ENCODE measurements at places on chromosomes 1 and 21.

- DNase-seq = no peak
Observed at GRCh38 chr21:37644636-37645035, 271.6 kb downstream of the KCNJ6 start.

GRCh38 chr1:192559115-192560006, 16.2 kb upstream of the RGS1 start:
- DNase-seq = no peak

DNA sequence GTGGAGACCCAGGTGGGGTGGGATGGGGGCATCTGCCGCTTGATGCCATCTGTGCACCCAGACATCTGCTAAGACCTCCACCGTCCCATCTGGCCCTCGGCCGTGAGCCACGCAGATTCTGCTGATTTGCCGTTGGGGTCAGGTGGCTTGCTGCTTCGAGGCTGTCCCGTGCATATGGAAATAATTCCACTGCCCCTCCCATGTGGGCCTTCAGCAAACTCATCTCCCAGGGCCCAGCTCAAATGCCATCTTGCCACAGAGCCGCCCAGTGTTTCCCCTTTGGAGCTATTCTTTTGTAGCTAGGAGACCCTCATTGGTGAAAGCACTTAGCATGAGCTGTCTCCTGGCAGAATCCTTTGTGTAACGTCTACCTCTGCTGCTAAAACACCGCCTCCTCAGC, 99.8 kb downstream of the KAZN start:
- no peak for DNase-seq

GRCh38 chr1:18485227-18485626, 4.5 kb downstream of the KLHDC7A start:
- DNase-seq = no peak

DNA sequence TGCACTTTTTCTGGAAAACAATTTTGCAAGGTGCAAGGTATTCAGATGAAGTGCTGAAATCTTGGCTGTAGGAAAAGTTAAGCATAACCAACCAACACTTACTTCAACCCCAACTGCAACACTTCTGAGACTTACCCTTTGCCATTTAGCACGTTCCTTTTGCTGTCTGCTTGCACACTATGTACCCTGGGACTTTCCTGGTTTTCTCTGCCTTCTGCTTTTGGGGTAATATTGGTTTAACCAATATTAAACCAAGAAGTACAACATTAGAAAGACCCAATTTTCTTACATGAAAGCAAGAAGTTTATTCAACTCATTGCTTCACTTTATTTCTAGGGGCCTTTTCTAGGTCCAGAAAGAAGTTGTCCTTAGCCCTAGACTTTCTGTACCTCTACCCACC, 193.0 kb downstream of the HLX start:
- no peak for DNase-seq

DNA sequence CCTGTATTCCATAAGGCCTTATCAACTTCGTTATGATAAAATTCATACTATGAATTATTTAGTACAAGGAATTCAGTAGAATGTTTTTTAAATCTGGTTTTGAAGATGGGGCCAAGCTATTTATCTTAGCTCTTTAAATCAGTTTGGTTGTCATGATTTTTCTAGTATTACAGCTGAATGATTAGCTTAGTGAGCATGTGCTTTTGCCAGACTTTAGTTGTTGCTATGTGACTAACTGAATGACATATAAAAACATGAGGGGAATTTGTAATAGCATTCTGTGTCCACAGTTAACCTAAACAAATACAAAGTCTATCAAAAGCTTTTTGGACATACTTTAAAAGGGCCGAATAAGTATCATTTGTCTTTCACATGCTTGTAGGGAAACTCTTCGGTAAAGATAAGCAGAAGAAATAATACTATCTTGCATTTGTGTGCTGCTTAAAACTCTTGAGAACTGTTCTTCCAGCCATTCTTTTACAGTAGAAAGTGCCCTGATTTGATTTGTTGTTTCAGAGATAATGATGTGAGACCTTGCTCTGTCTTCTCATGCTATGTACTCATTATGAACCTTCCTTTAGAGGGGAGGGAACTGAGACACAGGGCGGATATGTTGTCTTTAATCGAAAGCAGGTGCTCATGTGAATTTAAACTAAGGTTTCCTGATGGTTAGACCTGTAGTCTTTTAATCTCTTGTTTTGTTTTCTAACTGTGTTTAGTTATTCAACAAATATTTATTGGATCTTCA, 18.8 kb downstream of the NEK7 start:
- no peak for DNase-seq

DNA sequence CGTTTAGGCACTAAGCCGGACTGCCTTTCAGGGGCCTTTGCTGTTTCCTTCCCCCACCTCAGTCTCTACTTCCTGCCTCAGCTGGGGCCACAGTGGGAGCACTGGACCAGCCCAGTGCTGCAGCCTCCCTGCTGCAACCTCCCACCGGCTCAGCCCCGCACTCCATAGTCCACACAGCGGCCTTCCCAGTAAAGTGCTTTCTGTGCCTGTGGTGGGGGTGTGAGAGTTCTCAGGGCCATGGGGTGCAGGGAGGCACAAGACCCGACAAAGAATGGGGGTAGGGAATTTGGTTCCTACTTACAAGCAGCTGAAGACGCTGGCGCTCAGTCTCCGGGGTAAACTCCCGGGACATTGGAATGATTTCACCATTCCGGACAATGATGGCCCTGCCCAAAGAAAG, 3.5 kb downstream of the PPM1J start:
- DNase-seq = no peak

- DNase-seq = no peak
Observed at GRCh38 chr1:86146566-86146965, 10.0 kb downstream of the COL24A1 start.

GRCh38 chr1:100811808-100812207, 82.8 kb downstream of the EXTL2 start:
- no peak for DNase-seq
